Activated CD4-positive, alpha-beta T cell treated with anti-CD3 and anti-CD28 coated beads, Interleukin-2, amount 50 U/mL, for 1 hour (primary cell): ENCODE measurements at places on chromosomes 11 and 22.

DNA sequence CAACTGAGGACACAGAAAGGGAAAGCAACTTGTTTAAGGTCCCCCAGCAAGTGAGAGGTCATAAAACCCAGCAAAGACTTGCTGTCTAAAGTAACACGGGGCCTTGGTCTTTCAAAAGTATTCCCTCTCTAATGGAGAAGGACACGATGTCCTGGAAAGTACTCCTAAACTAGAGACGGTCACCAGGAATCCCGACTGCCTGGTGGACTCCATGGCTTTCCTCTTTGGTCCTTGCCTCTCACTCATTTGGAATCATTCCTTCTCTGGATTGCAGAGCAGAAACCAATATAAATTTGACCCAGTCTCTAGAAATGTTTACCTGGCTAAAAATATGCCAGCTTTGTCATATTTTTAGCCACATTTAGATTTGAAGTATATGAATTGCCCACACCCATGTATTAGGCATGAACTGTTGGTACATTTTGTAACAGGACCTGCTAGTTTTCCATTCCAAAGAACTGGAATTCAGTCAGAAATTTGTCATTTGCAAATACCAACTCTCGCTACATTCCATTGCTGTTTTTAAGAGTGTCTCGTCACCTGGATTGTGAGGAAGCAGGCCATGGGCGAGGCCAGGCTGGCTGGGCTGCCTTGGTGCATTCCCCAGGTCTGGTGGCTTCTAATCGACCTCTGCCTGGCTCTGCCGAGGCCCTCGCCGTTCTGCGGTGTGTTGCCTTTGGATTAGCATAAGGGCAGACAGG, 12.9 kb downstream of the NAV2 start:
- no peak for DNase-seq

GRCh38 chr11:36454941-36455631, 55.0 kb downstream of the TRAF6 start:
- DNase-seq = no peak

- no peak for DNase-seq
Measured at GRCh38 chr11:73566977-73567755, 30.7 kb downstream of the FAM168A start.

DNA sequence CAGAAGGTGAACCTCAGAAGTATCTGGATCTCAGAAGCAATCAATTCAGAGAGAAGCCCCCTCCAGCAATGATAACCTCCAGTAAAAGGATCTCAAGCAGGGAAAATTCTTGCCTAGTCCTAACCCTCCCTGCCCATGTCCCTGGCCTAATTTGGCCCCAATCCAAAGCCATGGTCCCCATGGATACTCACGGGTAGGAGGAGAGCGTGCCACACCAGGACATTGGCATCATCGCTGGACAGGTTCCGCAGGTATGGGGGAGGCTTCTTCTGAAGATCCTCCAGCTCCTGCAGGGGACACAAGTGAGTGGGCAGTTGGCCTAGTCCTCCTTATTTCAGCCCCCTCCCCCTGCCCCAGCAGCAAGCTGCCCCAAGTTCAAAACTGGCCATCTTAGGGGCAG, 7.3 kb downstream of the UBE2L6 start:
- no peak for DNase-seq

DNA sequence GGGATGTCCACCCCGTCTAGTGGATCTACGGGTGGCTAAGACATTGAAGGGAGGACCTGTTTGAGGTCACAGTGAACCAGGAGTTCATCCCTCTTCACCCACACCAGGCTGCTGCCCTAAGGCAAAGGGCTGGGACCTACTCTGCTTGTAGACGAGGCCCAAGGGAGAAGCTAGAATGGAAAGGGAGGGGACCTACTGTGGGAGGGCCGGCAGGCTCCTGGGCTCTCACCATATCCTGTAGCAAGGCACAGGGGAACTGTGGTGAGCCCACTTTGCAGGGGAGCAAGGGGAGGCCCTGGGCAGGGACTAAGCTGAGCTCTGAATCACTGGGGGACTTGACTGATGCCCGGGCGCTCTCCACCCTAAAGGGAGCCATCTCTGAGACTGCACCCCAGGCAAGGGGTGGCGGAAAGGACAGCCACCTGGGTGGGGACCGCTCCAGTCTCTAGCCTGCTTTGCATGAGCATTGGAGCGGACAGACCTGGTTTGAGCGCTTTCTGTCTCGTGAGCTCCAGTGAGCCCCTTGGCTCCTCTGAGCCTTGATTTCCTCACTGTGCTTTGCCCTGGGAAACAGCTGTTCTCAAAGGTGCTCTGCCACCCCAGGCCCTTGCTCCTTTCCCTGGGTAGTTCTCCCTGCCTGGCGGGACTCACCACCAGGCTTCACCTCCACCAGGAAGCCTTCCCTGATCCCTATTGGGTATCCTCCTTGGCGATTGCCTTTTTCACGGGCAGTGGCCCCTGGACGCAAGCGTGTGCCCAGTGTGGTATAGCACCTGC, 24.2 kb downstream of the PARVG start:
- no peak for DNase-seq

DNA sequence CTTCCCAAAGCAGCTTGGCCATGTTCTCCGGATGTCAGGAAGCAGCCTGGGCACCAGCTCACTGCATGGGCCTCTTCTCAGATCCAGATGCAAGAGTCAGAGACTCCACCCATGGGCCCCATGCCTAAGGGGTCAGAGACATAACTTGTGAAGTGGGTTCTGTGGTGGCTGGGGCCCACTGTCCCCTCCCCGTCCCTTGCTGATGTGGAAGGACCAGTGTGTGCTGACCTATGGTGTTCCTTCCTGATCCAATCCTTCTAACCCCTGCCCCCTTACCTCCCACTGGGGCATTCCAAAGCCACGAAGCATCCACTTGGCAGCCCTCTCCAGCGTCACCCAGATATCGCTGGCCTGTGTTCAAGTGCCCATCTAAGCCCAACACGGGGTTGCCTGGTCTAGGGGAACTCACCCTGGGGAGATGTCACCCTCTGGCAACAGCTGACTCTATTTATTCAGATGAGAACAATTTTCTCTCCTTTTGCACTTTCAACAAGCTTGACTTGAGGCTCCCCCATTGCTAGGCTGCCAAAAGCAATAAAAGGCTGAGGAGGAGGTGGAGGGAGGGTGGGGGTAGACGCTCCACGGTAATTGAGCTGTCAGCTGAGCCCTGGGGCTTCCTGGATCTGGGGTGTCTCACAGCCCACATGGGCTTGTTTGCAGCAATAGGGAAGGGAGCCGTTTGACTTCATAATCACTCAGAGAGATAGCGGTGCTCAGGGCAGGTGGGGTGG, 158.5 kb downstream of the ADAMTS15 start:
- no peak for DNase-seq

DNA sequence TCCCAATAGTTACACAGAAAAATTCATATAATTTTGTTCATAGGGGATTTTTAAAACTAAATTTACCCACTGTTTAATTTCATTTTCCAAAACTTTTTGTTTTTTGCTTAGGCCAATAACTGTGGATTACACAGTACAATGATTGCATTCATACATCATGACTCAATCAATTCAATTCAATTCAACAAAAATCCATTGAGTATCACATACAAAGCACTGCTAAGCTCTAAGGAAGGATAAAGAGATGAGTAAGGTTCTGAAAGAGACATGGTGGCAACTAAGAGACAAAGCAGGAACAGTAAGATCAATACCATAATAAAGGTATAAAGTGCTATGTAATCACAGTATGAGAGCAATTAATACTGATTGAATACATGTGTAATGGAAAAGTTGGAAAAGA, 9.4 kb upstream of the LAYN start:
- DNase-seq = no peak

DNA sequence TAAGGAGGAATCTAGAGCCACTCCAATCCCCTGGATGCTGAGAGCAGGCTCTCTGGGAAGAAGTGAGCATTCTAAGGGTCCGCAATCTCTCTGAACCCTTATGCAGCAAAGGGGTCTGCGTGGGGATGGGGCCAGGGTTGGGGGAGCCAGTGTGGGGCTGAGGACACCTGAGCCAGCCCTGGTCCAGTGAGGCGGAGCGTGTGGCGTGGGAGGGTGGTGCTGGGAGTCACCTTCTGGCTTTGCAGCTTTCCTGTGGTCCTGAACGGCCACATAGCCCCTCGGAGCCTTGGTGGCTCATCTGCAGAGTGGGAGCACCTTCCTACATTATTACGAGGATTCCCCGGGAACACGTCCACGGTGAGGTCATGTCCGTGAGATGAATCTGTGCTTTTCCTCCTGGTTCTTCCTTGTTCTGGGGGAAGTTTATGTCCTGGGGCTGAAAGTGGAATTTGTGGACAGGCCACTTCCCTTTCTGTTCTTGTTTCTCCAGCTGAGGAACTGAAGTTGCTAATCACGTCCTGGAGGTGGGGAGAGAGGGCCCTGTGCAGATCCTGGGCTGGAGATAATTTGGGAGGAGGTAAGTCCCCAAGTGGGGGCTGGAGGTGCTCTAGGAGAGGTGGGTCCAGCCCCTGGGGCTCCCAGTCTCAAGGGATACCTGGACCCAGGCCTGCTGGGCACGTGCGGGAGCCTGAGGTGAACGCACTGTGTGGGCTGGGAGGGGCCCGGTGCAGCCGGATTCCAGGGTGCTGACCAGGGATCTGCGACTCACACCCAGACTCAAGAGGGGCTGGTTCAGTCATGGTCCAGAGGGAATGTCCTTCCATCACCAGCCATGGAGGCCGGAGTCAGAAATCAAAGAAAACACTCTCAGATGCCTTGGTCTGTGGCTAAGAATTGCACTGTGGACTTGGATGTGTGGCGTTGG, 6.1 kb downstream of the MRGPRE start:
- no peak for DNase-seq

- no peak for DNase-seq
Measured at GRCh38 chr22:21974058-21974649, 8.4 kb downstream of the TOP3B start.

GRCh38 chr11:74135127-74135840, 35.5 kb downstream of the C2CD3 start:
- no peak for DNase-seq
